Fibroblast of upper back skin (primary cell): ENCODE measurements at places on chromosomes 6 and 20.

DNA sequence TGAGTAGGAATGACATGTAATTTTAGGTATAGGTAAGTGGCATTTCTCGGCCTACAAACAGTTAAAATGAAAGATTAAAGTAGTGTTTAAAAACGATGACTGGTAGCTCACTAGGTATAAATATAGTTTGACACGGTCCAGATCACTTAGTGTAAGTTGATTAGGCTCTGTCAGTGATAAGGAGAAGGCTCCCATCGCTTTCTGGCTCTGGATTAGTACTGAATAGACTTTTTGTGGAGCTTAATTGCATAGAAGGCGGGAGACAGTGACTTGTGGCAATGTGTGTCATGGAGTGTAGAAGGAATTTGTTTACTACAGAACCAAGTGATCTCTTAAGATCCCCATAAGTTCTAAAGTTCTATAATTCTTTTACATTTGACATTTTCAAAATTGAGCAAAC, 6.7 kb downstream of the PYGB start:
- DNase-seq = no peak

- no peak for DNase-seq
Observed at GRCh38 chr6:3568396-3569082, 111.7 kb upstream of the SLC22A23 start.

- no peak for DNase-seq
Observed at GRCh38 chr6:56247654-56248122, 308 bp upstream of the COL21A1 start.

DNA sequence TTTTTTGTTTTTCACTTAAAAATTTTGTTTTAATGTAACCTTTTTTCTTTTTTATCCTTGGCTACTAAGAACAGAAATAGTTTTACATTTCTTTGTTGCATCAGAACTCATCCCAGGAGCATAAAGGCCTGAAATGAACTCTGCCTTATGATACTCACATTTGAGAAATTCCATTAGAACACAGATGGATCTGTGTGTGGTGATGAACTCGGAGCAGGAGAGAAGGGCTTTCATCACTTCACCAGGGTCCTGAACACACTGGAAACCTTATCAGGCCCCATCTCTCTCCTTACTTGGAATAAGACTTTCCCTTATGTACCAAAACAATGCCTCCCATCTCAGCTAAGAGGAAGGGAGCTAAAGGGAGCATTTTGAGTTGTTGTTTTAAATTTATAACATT, 139.4 kb downstream of the PHF3 start:
- peak; percentile 65 for DNase-seq

GRCh38 chr6:35790683-35791082, 6.4 kb downstream of the CLPS start:
- no peak for DNase-seq

GRCh38 chr6:339480-339879, 47.2 kb downstream of the DUSP22 start:
- DNase-seq = no peak

GRCh38 chr6:24980507-24981385, 45.0 kb upstream of the RIPOR2 start:
- peak; percentile 73 for DNase-seq

- DNase-seq = no peak
Observed at GRCh38 chr6:1729750-1730140, 120.0 kb downstream of the FOXC1 start.

- no peak for DNase-seq
Observed at GRCh38 chr20:57582432-57583288, 21.8 kb downstream of the PCK1 start.

DNA sequence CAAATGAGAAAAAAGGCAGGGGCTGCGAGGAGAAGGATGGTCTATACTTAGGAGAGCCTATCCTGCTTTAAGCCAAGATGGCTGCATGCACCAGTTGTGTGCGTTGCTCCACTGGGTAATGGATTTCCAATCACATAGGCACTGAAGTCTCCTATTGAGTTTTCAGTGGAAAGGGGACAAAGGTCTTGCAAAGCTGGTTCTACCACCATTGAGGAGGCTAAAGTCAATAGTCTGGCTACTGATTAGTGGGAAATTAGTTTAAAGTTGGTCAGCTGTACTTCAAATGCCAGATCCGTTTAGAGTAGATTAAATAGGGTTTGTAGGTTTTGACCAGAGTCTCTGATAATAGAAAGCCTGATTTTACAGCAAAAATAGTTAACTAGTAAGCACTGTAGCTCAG, 104.9 kb downstream of the SESN1 start:
- no peak for DNase-seq

- peak; percentile 88 for DNase-seq
Observed at GRCh38 chr20:50540620-50541605, 30.7 kb downstream of the PTPN1 start.

DNA sequence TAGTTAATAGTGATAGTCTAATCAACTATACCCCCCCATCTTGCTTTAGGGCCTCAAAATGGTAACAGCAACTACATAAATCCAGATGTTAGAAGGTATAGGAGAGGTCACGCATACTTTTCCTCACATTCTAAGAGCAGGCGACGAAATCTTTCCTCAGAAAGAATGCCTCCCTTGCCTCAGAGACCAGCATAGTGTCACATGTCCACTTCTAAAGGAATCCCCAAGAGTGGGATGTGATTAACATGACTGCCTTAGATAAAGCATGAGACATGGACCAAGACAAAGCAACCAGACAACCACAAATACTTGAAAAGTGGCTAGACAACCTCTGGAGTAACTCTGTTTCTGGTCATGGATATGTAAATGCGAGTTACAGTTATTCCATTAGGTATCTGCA, 710.7 kb downstream of the EYS start:
- DNase-seq = no peak

DNA sequence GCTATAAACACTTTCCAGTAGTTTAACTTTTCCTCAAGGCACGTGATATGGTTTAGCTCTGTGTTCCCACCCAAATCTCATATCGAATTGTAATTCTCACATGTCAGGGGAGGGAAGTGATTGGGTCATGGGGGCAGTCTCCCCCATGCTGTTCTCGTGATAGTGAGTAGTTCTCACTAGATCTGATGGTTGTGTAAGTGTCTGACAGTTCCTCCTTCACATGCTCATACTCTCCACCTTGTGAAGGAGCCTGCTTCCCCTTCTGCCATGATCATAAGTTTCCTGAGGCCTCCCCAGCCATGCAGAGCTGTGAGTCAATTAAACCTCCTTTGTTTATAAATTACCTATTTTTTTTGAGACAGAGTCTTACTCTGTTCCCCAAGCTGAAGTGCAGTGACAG, 127.9 kb downstream of the DTNBP1 start:
- DNase-seq = no peak

DNA sequence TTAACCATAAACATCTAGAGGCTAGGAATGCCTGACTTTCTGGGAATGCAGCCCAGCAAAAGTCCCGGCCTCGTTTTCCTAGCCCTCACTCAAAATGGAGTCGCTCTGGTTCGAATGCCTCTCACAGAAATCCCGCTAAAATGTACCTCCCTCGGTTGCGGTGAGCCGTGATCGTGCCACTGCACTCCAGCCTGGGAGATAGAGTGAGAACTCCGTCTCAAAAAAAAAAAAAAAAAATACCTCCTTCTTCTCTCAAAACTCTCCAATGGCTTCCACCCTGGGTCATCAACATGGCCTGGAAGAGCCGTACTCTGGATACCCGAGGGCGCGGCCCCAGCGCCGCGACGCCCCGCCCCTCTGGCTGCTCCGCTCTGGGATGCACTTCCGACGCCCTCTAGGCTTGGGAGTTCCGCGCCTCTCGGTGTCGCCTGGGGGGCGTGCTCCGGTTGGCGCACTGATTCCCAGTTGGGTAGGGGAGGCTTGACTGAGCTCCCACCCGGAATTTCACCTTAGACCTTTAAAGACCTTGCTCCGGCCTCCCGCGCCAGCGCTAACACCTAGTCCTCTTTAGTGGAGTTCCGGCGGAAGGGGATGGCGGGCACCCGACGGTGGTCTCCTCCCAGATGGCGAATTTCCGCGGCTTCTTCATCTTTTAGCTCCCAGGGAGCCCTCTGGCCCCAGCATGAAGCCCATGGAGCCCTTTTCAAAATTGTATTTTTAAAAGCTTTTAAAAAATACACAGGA, 12.3 kb downstream of the HMGN4 start:
- peak; percentile 57 for DNase-seq

DNA sequence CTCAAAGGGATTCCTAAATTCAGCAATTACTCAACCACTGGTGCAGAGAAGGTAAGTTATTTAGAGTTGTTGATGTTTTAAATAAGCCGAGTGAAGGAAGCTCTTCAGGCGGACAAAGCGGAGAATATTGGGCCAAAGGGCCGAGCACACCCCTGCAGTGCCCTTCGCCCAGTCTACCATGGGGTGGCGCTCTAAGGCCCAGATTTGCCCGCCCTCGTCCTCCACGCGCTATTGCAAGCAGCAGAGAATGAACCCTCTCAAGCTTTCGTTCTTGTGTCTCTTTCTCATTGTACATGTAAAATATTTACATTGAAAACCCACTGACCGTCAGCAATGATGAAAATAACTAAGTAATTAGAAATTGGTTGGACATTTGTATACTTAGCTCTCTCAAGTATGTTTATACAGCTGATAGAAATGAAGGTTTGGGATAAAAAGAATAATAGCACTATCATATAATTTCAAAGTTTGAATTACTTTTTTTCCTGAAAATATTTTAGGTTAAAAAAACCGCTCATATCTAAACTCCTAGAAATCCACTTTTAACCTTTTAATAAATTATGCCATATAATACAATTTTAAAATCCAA, 195.0 kb upstream of the CEP162 start:
- DNase-seq = peak; percentile 48

DNA sequence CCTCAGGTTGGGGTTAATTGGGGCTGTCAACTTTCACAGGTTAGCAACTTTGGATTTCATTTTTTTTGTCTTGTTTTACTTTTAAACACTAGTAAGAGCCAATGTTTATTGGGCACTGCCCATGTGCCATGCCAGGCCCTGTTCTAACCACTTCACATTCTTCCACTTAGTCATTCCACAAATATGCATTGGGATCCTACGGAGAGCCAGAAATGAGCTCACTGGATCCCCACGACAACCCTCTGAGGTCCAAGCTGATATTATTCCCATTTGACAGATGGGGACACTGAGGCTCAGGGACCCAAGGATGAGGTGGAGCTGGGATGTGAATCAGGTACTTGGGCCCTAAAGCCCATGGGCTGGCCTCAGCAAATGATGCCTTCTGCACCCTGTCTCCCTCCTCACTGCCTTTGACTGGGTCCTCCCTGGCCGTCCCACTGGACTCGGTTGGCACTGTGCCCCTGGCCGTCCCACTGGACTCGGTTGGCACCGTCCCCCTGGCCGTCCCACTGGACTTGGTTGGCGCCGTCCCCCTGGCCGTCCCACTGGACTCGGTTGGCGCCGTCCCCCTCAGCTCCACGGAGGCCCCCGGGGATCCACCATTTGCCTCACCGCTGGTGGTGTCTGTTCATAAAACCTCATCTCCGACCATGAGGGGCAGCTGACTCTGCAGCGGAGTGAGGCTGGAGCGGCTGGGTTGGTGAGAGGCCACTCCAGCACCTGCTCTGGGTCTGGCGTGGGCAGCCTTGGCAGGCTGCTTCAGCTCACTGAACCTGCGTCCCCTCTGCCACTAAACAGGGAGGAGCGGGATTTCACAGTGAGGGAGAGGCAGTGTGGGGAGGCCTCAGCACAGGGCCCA, 4.8 kb upstream of the PMEPA1 start:
- DNase-seq = peak; percentile 63

DNA sequence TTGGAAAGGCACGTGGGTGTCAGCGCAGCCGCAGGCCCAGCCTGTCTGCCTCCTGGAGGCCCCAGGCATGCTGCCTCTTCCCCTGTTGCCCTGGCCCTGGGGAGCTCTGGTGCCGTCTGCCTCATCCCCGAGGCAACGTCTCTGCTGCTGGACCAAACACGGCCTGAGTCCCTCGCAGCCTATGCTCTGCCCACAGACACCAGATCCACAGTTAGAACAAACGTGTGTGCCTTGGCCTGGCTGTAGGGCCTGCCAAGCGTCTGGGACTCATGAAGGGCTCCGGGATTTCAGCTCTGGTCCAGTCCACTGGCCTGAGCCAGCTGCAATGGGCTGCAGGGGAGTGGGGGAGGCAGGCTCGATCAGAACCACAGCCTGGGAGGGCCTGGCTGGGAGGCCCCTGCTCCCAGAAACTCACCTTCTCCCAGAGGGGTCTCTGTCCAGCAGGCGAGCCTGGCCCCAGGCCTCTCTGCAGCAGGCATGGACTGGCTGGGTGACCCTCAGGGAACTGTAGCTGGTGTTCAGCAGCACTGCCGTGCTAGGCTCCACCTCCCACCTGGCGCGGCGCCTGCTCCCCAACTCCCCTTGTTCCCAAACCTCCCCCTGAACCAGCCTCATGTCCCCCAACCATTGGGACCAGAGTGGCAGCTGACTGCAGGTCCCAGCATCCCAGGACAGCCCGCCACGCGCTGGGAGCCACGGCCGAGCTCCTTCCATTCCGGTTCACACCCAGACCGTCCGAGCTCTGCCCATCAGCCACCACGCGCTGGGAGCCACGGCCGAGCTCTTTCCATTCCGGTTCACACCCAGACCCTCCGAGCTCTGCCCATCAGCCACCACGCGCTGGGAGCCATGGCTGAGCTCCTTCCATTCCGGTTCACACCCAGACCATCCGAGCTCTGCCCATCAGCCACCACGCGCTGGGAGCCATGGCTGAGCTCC, 197.0 kb downstream of the DLL1 start:
- no peak for DNase-seq

DNA sequence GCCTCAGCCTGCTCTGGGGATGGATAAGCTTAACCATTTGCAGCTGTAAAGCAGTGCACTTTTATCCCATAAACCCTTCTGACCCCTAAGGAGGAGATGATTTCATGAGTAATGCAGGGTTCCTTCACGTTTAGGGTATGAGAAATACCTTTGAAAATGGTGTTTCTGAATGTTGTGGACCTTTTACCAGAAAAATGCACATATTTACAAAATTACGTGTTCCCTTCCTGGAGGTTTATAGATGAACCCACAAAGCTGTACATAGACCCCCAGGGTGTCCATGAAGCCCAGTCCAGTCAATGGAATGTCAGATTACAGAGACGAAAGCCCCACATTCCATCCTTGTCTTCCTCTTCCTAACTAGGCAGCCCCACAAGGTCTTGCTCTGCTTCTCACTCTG, 78.6 kb upstream of the INSM1 start:
- no peak for DNase-seq

DNA sequence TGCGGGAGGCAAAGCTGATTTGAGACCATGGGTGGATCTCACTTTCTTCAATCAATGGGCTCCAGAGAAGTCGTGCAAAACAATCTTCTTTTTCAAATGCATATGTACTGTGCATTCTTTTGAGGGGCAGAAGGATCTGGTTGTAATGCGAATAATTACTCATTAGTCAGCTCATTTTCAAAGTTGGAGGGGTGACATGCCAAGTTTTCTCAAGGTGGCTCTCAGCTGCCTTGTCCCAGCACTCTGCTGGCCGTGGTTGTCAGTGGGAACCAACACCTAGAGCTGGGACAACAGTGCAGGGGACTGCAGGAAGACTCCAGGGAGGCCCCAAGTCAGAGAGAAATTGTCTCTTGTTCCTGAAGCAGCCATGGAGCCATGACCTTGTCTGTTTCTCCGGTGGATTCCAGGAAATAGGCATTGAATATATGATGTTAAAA, 25.3 kb downstream of the MYT1 start:
- DNase-seq = no peak
